ENCODE measurements at places on chromosomes 13 and 19. TPM values are rescaled to one million over a fixed set of nuclear protein-coding genes. Genes with fewer than 3 reads are reported as not detected.

DNA sequence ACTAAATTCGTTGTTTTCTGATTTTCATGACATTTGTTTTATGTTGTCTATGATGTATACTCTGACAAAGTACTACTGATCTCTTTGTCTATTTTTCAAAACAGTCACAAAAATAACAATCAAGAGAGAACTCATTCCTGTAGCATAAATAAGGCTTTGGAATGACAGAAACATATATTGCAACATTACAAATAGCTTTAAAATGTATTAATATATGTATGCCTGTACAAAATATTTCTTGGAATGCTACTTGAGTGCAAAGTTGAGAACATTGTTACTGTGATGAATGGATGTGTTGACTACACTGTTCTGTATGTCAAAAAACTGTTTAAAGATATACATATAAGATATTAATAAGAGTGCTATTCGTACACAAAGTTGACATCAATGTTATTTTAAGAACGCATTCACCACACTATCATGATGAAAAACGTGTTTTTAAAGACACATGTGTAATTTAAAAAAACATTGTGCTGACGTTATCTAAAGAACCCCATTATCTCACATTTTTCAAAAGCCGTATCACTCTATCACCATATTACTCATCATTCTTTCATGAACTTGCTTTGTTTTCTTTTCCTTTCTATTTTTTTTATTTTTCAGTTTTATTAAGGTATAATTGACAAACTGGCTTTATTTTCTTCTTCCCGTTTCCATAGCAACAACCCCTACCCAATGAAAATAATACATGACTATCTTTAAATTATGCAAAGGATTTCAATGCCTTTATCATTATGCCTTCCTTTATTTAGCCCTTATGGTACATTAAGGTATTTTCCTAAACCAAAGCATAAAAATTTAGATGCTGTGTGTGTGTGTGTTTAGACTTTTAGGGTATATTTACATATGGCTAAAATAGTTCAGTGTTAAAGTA, 918.8 kb downstream of the SLITRK1 start:
- DNase-seq = no peak

The CELF5 gene
- 0.48 TPM for total RNA-seq

DNA sequence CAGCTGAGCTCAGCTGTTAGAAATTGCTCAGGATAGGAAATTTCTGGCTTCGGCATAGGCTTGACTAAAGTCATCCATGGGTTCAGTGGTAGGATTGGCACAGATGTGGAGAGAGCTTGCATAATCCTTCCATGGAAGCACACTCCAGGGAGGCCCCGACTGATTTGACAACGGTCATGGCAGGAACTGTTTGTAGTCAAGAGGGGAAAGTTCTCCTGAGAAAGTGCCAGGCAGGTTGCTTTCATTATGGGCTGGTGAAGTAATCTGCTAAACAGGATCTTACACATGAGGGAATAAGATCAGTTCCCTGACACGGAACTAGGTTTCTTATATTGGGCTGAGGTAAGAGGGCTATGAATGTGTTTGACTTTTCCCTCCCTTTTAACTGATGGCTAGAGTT, 120.1 kb downstream of the RGCC start:
- no peak for DNase-seq

- no peak for DNase-seq
Observed at GRCh38 chr13:114334305-114335053, 20.2 kb downstream of the CHAMP1 start.

DNA sequence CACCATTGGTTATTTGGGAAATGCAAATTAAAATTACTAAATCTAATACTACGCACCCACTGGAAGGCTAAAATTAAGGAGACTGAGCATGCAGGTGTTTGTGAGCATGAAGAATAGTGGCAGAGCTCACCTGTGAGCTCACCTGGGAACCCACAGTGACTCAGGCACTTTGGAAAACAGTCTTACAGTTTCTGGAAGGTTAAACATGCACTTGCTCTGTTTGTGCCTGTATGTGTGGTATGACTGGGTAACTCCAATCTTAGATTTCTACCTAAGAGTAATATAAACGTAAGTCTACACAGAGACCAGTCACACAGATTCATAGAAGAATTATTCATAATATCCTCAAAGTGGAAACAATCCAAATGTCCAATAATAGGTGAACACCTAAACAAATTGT, 318.8 kb downstream of the ATP8A2 start:
- DNase-seq = no peak

GRCh38 chr13:98004107-98004506, 50.6 kb downstream of the IPO5 start:
- no peak for DNase-seq

GRCh38 chr13:43405457-43405856, 381.3 kb downstream of the ENOX1 start:
- DNase-seq = no peak

DNA sequence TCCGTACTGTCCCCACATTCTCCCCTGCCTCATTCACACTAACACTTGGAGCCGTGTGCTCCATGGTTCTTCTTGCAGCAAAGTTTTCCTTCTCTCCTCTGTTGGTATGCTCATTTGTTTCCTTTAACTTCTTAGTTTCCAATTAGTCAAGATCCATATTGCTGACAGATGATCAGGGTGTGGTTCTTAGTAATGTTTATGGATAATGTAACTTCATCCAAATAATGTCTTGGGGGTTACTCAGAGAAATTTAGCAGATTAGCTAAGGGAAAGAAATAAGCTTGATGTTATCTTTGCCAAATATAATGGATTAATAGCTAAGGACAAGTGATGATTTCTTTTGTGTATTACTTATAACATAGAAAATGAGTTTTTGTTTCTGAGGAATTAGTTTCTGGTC, 174.4 kb downstream of the NUFIP1 start:
- DNase-seq = no peak

The ZNF444 gene
- 11.7 TPM for total RNA-seq

DNA sequence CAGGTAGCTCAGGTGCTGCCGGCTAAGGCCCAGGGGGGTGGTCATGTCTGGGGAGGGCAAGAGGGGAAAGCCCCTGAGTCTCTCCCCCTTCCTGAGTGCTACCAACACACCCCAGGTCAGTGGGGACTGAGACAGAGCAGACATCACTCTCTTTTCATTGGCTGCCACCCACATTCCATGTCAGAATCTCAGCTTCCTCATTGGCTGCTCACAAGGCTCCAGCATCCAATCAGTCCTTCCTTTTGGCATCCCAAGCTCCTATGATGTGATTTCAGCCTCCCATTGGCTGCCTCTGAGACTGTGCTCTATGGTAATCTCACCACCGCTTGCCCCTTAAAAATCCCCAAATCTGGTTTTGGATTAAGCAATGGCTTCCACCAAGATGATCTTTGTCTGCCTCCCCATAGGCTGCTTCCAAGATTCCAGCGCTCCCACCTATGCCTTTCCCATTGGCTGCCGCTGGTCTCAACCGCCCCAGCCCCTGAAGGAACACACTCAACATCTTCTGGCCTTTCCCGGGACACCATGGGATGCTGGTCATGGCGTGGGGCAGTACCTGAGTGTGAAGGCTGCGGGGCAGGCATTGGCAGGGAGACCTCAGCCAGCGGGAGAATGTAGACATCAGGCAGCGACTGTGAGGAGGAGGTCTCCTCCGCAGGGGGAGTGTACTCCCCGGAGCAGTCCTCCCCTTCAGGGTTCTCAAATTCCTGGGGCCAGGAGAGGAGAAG, 2.0 kb downstream of the LMTK3 start:
- no peak for DNase-seq

The ZSCAN4 gene
- total RNA-seq = not detected

The CARM1 gene
- 19.1 TPM for total RNA-seq

DNA sequence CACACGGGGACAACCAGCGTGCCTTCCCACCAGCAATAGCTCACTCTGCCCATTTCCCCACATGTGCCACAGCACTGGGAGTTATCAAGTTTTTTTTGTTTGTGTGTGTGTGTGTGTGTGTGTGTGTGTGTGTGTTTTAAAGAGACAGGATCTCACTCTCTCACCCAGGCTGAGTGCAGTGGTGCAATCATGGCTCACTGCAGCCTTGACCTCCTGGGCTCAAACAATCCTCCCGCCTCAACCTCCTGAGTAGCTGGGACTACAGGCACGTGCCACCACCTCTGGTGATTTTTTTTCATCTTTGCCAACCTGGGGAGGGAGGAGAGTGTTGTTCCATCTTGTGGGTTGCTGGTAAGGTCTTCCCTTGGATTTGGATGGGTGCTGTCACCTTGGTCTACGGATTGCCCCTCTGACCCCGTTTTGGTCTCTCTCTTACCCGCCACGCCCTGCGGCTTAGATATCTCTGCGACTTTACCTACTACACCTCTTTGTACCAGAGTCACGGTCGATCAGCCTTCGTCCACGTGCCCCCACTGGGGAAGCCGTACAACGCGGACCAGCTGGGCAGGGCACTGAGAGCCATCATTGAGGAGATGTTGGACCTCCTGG, 22.6 kb downstream of the PGPEP1 start:
- DNase-seq = no peak

DNA sequence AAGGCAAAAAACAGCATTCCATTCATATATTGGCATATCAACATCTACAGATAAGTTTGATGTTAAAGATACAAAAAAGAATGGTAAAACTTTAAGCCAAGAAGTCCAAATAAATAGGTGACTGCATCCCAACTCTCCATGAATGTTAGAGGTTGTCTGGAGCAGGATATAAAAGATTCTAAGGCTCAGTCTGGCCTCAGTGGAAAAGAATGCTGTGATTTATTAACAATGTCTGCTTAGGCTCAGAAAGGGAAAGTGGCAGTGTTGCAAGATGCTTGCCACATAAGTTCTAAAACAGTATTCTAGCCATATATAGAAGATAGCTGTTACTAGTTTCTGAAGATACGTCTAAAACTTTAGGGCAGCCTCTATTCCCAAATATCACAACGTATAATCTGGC, 179.8 kb upstream of the NBEA start:
- no peak for DNase-seq

GRCh38 chr13:42766016-42766415, 15.4 kb upstream of the FAM216B start:
- DNase-seq = no peak

GRCh38 chr19:6743714-6744380, 4.4 kb downstream of the TRIP10 start:
- DNase-seq = no peak

DNA sequence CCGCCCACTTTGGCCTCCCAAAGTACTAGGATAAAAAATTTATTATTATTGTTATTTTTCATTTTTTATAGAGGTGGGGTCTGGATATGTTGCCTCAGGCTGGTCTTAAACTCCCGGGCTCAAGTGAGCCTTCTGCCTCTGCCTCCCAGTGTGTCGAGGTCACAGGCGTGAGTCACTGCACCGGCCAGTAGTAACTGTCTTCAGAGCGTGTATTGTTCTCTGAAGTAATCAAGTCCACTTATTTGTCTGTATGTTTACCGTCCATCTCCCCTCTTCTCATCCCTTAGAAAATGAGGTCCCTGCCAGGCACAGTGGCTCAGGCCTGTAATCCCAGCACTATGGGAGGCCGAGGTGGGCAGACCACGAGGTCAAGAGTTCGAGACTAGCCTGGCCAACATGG, 18.2 kb upstream of the SULT2B1 start:
- no peak for DNase-seq

The MTUS2 gene
- total RNA-seq = 1.4 TPM

- no peak for DNase-seq
Observed at GRCh38 chr19:50198431-50199258, 4.8 kb upstream of the MYH14 start.

The NCCRP1 gene
- 1.1 TPM for total RNA-seq

GRCh38 chr13:67133476-67133875, 96.7 kb downstream of the PCDH9 start:
- no peak for DNase-seq

The HIF3A gene
- 41.0 TPM for total RNA-seq

GRCh38 chr13:37225414-37226070, 120.1 kb upstream of the CSNK1A1L start:
- no peak for DNase-seq

The FAAP24 gene
- total RNA-seq = 2.4 TPM

DNA sequence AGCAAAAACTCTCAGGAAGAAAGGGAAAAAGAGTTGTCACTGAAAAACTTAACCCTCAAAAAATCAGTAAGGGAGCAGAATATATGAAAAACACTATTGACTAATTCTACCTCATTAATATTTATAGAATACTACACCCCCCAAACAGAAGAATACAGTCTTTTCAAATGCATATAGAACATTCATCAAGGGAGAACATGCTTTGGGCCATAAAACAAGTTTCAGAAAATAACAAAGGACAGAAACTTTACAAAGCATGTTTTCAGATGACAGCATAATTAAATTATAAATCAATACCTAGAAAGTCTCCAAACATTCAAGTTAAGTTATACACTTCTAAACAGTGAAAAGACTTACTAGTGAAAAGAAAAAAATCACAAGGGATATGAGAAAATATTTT, 30.5 kb downstream of the SOHLH2 start:
- DNase-seq = no peak

The LGALS14 gene
- not detected for total RNA-seq
